MCF 10A (cell line): ENCODE measurements at places on chromosomes 13 and 19. TPM values are rescaled to one million over a fixed set of nuclear protein-coding genes. Genes with fewer than 3 reads are reported as not detected.

The SIAH3 gene
- not detected in 2 replicates for total RNA-seq

GRCh38 chr19:53586277-53586691, 45.5 kb upstream of the DPRX start:
- DNase-seq: no peak

GRCh38 chr19:49543032-49543431, 15.2 kb downstream of the RCN3 start:
- DNase-seq: no peak

The LRRC4B gene
- total RNA-seq: not detected in 2 replicates

DNA sequence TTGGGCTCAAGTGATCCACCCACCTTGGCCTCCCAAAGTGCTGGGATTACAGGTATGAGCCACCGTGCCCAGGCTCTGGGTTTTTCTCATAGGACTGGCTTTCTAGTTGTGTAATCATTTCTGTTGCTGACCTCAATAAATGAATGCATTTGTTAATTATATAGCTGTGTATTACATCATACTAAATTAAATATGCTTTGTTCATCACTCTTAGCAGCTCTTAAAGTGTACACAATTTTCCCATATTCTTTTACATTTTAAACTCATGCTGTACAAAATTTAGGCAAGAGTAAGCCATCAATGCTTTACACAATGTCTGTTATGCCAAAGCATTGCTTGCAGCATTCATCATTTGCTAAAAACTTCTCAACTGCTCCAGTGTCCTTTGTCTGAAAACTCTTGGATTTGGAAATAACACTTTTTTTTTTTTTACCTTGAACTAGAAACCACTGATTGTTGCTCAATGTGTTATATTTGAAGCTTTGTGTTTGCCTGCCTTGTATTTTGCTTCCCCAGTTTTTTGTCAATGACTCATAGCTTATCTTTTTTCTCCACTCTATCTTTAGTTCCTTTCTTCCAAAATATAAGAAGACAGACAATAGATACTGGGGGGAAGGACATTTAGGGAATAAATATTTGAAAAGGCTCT, 31.4 kb downstream of the CCDC122 start:
- peak; percentile 56 for DNase-seq

The KLK14 gene
- 0.30 TPM in 1 of 2 replicates, not detected in the other for total RNA-seq

DNA sequence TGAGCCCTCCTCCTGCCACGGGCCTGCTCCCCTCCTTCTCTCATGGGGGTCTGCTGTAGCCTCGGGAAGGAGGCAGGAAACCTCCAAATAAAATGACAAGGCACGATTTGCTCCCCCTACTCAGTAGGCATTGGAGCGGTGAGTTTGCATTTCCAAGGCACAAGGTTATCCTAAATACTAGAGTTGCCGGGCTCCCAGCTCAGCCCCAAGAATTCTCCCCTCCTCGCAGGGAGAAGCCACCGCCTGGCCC, 1.5 kb downstream of the CEBPA start:
- no peak for DNase-seq

GRCh38 chr19:48648134-48648533, 2.1 kb upstream of the CA11 start:
- no peak for DNase-seq

The CRX gene
- total RNA-seq: not detected in 2 replicates

DNA sequence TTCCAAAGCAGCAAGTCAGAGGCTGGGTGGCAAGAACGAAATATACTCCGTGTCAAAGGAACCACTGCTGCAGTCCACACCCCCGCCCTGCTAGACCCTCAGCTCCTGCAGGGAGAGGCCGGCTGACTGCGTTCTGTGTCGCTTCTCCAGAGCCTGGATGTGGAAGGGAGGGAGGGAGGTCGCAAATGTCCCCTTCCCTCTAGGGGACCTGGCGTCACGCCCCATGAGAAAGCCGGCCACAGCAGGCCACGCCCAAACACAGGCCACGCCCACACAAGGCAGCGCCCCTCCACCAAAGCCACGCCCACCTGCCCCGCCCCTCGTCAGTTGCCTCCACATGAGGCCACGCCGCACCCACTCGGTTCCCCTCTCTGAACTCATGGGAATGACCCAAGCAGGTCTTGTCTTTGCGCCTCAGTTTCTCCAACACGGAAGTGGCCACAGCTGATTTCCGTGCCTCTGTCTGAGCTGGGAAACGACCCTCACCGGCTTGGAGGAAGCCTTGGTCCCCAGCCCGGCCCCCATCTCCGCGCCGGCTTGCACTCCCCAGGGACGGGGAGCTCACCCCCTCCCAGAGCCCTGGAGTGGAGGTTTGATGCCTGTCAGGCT, 38.4 kb upstream of the TCF3 start:
- peak; percentile 58 for DNase-seq

The ADGRE2 gene
- 6.9 and 8.0 TPM in 2 replicates for total RNA-seq

The ATP8A2 gene
- total RNA-seq: 0.26 and 0.34 TPM in 2 replicates

The TLE6 gene
- 0.89 and 2.9 TPM in 2 replicates for total RNA-seq

GRCh38 chr19:12721656-12722565, 1.8 kb downstream of the TNPO2 start:
- DNase-seq: peak; percentile 56

DNA sequence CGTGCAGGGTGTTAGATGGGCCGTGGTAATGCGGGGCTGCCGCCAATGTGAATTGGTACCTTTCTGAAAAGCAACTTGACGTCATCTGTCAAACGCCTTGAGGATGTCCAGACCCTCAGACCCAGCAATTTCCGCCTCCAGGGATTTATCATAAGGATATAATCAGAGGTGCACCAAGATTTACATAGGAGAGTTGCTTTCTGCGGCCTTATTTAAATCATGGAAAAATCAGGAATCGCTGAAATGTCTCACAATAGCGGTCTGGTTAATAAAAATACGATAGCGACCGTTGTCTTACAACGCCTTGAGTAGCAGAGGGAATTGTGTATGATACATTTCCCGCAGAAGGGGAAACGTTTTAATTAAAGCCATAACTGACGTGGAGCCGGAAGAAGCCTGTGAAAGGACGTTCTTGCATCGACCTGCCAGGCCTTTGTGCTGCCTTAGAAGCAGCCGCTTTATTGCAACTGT, 32.3 kb upstream of the NDUFS7 start:
- no peak for DNase-seq

The IRF2BP1 gene
- 14.7 and 18.1 TPM in 2 replicates for total RNA-seq

DNA sequence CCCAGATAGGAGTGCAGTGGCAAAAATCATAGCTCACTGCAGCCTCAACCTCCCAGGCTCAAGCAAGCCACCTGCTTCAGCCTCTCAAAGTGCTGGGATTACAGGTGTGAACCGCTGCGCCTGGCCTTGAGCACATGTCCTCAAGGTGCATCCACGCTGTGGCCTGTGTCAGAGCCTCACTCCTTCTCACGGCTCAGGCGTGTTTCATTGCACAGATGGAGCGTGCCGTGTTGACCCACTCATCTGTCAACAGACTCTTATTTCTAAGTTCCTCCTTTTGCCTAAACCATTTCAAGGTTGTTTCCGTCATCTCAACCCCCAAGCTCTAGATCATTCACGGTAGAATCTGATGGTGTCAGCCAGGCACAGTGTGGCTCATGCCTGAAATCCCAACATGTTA, 28.2 kb downstream of the ATP8B3 start:
- no peak for DNase-seq

DNA sequence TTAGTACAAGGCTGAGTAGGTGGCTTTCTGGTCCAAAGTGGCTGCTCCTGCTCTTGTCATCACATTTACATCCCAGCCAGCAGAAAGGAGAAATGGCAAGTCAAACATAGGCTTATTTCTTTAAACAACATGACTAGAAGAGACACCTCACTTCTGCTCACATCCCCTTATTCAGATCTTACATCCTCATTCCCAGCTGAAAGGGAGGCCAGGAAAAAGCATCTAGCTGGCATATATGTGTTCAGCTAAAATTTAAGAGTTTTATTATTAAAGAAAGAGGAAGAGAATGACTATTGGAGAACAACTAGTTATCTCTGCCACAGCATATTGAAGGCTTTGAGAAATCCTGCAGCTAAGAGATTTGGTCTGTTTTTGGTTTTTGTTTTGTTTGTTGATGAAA, 34.1 kb downstream of the RGCC start:
- no peak for DNase-seq

DNA sequence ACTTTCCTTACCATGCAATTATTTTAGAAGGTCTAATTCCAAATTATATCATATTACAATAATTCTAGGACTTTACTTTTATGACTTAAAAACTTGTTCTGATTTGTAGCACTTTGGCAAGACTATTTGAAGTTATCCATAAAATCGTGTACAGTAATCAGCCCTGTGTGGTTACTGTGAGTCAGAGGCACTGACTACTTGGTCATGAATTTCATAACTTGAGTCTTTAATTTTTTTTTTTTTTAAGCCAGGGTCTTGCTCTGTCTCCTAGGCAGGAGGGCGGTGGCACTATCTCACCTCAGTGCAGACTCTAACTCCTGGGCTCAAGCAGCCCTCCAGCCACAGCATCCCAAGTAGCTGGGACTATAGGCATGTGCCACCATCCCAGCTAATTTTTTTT, 1319.2 kb upstream of the SLC10A2 start:
- DNase-seq: peak; percentile 71

GRCh38 chr13:98313023-98313921, 136.2 kb upstream of the RNF113B start:
- DNase-seq: no peak

- DNase-seq: no peak
Observed at GRCh38 chr13:40895227-40896184, 106.1 kb downstream of the SLC25A15 start.

The SMARCA4 gene
- 127 and 132 TPM in 2 replicates for total RNA-seq

DNA sequence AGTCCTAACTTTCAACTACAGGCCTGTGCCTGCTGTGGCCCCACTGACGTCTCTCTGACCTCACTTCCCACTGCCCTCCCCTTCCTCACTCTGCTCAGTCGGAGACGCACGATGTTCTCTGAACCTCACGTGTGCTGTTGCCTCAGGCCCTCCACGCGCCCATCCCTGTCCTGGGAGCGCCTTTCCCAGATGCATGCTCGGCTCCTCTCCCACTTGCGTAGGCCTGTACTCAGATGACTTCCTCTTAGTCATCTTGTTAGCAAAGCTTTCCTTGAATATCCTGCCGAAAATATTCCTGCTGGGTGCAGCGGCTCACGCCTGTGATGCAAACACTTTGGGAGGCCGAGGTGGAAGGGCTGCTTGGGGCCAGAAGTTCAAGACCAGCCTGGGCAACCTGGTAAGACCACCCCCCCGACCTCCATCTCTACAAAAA, 9.3 kb upstream of the SYT5 start:
- DNase-seq: peak; percentile 100

DNA sequence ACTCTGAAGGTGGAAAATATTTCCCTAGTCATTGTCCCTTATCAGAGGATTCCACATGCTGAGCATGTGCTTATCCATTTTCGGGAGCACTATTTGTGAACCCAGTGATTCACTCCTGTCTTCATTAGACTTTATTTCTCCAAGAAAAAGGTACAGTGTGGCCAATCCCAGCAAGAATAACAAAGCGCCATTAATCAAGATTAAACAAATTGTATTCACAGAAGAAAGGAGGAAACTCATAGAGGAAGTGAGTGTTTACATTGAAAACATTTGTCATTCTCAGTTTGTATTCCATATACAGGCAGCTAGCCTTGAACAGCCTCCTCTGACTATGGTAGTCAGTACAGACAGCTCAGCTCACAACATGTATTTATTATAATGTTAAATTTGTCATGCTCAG, 1669.9 kb upstream of the SPRY2 start:
- no peak for DNase-seq

The CYP2F1 gene
- not detected in 2 replicates for total RNA-seq

The PLK5 gene
- total RNA-seq: 0.21 and 0.22 TPM in 2 replicates

The CRYL1 gene
- total RNA-seq: 15.1 and 21.2 TPM in 2 replicates

DNA sequence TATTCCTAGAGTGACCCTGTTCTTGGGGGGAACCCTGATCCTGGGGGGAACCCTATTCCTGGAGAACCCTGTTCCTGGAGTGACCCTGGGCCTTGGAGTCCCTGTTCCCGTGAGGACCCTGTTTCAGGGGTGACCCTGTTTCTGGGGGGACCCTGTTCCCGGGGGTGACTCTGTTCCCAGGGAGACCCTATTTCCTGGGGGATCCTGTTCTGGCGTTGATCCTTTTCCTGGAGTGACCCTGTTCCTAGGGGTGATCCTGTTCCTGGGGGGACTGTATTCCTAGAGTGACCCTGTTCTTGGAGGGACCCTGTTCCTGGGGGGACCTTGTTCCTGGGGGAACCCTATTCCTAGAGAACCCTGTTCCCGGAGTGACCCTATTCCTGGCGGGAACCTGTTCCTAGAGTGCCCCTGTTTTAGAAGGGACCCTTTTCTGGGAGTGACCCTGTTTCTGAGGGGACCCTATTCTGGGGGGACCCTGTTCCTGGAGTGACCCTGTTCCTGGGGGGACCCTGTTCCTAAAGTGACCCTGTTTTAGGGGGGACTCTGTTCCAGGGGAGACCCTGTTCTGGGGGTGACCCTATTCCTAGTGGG, 15.0 kb downstream of the GNA15 start:
- no peak for DNase-seq

DNA sequence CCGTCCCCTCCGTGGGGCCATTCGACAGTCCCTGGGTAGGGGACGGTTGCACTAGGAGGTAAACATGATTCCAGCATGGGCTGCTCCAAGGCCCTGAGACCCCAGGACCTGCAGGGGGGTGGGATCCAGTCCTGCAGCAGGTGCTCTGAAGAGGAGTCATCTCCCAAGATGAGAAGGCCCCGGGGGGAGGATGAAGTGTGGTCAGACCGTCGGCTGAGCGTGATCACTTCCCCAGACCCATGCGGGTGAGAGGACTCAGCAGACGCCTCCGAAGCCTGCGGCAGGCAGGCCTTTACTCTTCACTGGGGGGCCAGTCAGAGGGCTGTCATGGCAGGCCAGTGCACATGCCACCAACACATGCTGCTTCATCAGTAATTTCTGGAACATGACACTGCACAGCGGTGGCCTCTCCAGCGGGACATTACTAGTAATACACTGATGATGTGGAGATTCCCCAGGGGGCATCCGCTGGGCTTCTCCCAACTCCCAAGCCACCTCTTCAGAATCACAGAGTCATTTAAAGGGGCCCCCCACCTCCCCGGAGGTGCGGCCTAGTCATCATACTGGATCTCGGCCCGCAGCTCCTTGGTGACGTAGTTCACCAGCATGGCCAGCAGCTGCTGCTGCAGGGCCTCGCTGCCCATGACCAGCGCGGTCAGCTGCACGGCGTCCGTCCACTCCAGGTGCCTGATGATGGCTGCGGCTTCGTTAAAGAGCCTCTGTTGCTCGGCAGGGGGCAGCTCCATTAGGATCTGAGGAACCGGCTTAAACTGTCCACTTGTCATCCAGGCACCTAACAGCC, 12.7 kb downstream of the C19orf12 start:
- DNase-seq: no peak

DNA sequence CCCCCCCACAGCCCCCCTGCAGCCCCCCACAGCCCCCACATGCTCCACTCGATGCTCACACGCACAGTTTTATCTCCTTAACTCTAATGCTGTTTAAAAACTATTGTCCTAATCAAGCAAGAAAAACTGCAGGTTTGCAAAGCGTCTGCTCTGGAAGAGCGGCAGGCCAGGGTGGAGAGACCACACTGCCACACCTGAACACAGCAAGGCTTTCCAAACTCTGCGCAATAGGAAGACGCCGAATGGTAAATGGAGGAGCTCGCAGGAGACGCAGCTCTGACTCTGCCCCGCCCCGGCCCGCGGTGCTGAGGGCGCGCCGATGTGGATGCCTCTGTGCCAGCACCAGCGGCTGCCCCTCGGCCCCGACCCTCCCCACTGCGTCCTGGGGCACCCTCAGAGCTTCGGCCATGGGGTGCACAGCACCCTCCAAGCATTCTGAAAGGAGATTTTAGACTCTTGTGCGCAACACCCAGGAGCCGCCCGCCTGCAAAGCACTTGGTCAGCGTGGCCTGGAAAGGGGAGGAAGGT, 32.4 kb downstream of the RASA3 start:
- DNase-seq: no peak
